ENCODE measurements at places on chromosomes 6 and 20.

GRCh38 chr20:40641202-40641601 is 47.8 kb downstream of the MAFB start:
- DNase-seq, result peak; percentile 50

- DNase-seq, result no peak
Measured at GRCh38 chr20:25077610-25078169, 4.3 kb downstream of the VSX1 start.

DNA sequence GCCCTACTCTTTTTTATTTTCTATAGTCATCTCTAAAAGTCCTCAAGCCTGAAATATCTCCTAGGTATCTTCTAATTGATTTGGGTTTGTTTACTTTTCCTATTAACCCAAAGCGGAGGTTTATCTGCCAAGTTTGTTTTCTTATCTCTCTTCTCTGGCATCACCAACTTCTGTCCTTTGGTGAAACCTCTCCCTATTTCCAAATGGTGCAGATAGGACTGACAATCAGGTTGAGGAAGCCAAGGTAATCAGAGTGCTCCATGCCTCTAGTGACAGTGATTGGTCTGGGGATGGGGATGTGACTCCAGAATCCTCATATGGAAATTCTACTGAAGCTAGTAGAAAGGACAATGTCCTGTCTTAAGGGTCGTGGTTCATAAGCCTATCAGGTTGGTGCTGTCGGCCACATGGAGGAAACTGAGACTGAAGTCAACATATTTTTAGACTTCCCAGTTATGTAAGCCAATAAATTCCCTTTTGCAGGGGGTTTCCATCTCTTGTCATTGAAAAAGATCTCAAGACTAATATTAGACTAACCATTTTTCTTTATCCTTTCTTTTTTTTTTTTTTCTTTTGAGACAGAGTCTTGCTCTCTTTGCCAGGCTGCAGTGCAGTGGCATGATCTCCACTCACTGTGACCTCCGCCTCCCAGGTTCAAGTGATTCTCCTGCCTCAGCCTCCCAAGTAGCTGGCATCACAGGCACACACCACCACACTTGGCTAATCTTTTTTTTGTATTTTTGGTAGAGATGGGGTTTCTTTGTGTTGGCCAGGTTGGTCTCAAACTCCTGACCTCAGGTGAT is 28.0 kb downstream of the KIF6 start:
- DNase-seq, result no peak

DNA sequence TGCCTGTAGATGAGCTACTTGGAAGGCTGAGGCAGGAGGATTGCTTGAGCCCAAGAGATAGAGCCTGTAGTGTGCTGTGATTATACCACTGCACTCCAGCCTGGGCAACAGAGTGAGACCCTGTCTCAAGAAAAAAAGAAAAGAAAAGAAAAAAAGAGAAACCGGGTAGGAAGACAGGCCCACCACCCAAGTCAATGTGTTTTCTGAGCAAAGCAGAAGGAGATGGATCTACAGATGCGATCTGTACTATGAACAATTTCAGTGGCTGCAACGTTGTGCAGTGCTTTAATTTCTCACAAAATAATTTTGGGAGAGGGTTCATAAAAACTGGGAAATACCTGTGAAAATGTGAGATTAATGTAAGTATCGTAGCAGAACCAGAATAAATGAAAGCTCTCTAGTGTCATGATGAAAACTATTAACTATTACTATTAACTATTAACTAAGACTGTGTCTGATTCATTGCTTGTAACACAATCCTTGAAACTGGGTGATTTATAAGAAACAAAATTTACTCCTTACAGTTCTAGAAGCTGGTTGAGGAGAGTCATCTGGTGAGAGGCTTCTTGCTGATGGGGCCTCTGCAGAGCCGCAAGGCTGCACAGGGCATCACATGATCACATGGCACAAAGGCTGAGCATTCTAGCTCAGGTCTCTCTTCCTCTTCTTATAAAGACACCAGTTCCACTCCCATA is 233.1 kb upstream of the ZNF217 start:
- no peak for DNase-seq

DNA sequence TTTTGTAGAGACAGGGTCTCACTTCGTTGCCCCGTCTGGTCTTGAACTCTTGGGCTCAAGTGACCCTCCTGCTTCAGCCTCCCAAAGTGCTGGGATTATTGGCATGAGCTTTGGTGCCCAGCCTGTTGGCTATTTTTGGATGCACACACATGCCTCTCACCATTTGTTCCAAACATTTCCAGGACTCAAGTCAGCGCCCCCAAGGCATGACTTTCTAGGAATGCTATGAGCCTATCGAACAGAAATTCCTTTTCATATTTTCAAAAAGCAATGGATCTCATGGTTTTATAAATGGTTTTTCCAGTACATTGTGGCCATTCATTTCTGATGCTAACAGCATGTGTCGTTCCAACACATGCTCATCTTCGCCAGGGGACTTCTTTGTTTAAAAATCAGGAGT is 119.3 kb upstream of the NAA20 start:
- DNase-seq, result no peak

- no peak for DNase-seq
Measured at GRCh38 chr6:43395776-43396175, 26.3 kb upstream of the ZNF318 start.

- no peak for DNase-seq
Measured at GRCh38 chr6:1591243-1591642, 18.5 kb upstream of the FOXC1 start.

DNA sequence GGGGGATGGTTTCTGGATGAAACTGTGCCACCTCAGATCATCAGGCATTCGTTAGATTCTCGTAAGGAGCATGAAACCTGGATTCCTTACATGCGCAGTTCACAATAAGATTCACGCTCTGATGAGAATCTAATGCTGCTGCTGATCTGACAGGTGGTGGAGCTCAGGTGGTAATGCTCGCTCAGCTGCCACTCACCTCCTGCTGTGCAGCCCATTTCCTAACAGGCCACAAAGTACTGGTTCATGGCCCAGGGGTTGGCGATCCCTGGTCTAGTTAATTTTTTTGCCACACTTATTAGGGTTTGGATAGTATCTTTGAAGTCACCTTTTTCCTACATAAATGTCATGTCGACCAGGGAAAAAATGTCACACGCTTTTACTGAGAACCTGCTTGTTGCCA is 96.8 kb upstream of the MLIP start:
- DNase-seq, result no peak

- DNase-seq, result no peak
Measured at GRCh38 chr20:39871013-39871412, 818.0 kb downstream of the MAFB start.

- DNase-seq, result peak; percentile 4
Measured at GRCh38 chr20:26209171-26209941, 512.7 kb upstream of the ZNF337 start.

- no peak for DNase-seq
Measured at GRCh38 chr6:110676396-110676795, 138.9 kb downstream of the CDK19 start.

GRCh38 chr20:8155229-8155628 is 23.2 kb downstream of the PLCB1 start:
- no peak for DNase-seq

GRCh38 chr6:36018339-36018738 is 6.1 kb downstream of the SLC26A8 start:
- DNase-seq, result no peak

DNA sequence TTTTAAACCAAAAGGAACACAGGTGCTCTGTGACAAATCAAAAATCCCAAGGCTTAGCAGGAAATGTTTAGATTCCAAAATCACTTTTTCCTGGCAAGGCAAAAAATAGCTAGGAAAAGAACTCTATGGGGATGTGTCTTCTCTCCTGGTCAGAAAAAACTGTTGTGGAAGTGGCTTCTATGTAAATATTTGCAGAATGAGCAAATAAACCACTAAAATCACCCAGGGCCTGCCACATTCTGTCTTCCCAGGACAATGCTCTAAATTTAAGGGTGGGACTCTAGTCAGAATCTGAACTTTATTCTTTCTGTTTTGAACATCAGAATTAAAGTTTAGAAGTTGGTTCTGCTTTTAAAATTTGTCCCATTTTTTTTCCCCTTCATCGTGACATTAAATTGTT is 29.3 kb downstream of the GCM1 start:
- no peak for DNase-seq

GRCh38 chr6:114064862-114065261 is 93.9 kb upstream of the HDAC2 start:
- no peak for DNase-seq

DNA sequence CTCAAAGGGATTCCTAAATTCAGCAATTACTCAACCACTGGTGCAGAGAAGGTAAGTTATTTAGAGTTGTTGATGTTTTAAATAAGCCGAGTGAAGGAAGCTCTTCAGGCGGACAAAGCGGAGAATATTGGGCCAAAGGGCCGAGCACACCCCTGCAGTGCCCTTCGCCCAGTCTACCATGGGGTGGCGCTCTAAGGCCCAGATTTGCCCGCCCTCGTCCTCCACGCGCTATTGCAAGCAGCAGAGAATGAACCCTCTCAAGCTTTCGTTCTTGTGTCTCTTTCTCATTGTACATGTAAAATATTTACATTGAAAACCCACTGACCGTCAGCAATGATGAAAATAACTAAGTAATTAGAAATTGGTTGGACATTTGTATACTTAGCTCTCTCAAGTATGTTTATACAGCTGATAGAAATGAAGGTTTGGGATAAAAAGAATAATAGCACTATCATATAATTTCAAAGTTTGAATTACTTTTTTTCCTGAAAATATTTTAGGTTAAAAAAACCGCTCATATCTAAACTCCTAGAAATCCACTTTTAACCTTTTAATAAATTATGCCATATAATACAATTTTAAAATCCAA is 195.0 kb upstream of the CEP162 start:
- DNase-seq, result no peak

DNA sequence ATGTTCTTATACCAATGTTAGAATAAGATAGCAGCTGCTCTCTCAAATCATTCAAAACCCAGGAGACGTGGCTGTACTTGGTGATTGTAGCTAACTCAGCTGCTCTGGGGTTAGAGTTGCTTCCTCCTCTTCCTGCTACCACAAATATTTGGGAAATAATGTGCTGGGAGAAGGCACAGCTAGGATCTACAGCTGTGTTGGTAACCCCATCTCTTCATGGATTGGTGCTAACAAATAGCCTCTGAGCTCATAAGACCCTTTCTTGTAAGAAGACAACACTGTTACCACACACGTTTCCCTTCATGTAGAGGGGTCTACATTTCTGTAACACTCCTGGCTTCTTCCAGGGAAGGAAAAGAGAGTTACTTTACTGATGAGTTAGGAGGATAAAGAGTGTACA is 911.0 kb upstream of the CITED2 start:
- no peak for DNase-seq

DNA sequence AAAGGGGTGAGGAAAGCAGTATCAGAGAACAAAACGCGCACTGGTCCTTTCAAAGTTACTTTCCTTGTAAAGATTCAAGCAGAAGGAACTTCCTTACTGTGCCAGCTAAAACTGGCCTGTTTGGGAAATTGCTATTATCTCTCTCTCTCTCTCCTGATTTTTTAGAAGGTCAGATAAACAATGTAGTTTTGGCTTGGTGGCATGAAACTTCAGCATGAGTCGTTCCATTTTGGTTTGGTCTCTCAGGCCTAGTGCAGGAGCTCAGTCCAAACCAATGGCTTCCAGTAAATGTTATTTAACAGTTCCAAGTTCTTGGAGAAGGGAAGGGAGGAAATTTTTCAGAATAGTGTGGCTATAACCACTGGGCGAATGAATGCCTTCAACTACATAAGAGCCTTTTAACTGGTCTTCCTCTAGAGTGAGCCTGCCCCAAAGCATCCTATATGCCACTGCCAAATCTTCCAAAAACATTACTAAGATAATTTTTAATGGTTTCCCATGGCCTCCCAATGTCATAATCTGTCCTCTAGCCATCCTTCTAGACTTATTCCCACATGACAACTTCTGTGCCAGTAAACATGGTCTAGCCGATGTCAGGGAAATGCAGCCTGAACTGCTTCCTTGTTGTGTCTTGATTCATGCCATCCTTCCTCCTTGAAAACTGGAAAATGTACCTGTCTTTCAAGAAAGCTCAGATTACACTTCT is 9.1 kb upstream of the SNX9 start:
- DNase-seq, result no peak

DNA sequence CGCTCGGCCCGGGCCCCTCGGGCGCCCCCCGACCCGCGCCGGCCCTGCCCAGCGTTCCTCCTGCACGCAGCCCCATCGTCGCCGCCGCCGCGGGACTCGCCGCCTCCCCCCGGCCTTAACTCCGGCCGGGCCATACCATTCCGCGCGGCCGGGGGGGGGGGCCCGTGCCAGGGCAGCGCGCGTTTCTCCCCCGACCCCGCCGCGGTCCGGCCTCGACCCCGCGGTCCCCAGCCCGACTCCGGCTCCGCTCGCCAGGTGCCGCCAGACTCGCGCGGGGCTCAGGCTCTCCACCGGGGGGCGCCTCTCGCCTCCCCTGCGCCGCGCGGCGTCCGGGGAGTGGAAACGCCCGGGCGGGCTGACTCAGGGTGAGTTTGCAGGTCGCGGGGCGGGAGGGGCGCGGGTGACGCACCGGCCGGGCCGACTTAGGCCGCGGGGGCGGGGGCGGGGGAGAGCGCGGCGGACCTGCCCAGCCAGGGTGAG is at the start of gene SRXN1:
Gene SRXN1, minus strand, starts transcription at position 91 of the 480 bp plus-strand sequence. Its CDS starts 15 bp downstream, at position 76.
- DNase-seq, result peak; percentile 89

GRCh38 chr6:16766836-16767745 is 5.8 kb upstream of the ATXN1 start:
- no peak for DNase-seq

DNA sequence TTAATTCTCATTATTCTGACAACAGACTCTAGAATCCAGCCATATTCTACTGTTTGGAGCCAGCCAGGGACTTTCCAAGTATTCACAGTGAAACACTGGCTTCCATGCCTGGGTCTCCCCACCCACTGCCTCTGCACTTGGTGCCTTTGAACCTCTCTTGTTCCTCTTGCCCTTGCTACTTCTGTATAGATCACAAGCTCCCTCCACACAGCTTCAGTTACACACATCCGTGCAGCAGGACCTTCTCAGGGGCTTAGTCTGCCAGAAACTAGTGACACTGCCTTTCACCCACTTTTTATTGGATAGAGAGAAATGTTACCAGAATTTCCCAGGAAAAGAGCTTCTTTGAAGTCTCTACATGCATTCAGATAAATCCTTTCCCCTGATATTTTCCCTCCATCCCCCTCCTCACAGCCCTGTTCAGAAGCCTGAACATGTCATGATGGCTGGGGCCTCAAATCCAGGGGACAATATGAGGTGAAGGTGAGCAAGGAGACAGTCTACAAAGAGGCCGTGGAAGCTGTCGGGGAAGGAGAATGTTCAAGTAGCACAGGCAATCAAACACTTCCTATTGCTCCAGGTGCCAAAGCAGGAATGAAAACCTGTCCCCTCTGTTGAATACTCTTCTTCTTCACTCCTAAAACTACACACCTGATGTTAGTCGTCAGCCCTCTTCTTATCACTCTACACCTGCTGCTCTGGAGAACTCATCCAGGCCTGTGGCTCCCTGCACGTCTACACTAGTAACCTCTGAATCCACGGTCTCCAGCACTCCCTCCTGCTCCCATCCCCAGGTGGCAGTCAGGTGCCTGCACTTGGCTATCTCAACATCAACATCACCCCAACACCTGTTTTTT is 20.2 kb upstream of the HLA-DOA start:
- DNase-seq, result no peak

DNA sequence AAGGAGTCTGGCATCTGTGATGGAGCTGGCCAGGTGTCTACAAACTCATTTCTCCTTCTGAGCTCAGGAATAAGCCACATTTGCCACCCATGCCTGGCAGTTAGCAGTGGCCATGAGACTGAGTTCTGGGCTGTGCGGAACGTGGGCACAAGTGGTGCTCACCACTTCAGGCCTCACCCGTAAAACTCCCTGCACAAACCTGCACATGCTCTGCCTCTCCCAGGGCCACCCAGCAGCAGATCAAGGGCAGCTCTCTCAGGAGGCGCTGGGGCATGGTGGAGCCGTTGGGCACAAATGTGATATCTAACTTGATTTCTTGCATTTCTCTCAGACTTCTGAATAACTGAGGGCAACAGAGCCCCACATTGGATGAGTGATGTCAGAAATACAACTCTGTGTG is 269.5 kb downstream of the HIVEP2 start:
- DNase-seq, result no peak
